ENCODE measurements at places on chromosomes 7 and 10. TPM values are rescaled to one million over a fixed set of nuclear protein-coding genes. Genes with fewer than 3 reads are reported as not detected.

- no peak for DNase-seq
- no peaks in the 10 kb centered on the region for H3K27me3 ChIP-seq
- H3K4me3 ChIP-seq = no peak overlapping the region
- no peaks in the 10 kb centered on the region for H3K4me1 ChIP-seq
Observed at GRCh38 chr10:5575482-5576153, 50.9 kb downstream of the CALML3 start.

GRCh38 chr7:81430761-81431160, 339.1 kb downstream of the HGF start:
- no peaks in the 10 kb centered on the region for H3K4me1 ChIP-seq
- no peak overlapping the region for H3K4me3 ChIP-seq
- DNase-seq = no peak
- no peaks in the 10 kb centered on the region for H3K36me3 ChIP-seq

- no peaks in the 10 kb centered on the region for H3K36me3 ChIP-seq
- H3K4me3 ChIP-seq = no peak overlapping the region
- no peaks in the 10 kb centered on the region for H3K4me1 ChIP-seq
- no peak for DNase-seq
- H3K27me3 ChIP-seq = no peaks in the 10 kb centered on the region
Observed at GRCh38 chr7:74598558-74598957, 59.0 kb upstream of the GTF2I start.

C10orf67 gene
- polyA plus RNA-seq = 0.47 TPM

ADCYAP1R1 gene
- polyA plus RNA-seq = not detected

OPN4 gene
- polyA plus RNA-seq = not detected

ZNF239 gene
- polyA plus RNA-seq = 1.7 TPM

All from CD4-positive, CD25-positive, alpha-beta regulatory T cell (primary cell).